ENCODE measurements at places on chromosomes 11 and 22.
A peak's percentile ranks its signal among the peaks of the same experiment; 100 is the strongest.

GRCh38 chr11:1761110-1761856, 2.4 kb downstream of the CTSD start:
- no peak for DNase-seq

GRCh38 chr11:90438069-90438468, 215.2 kb upstream of the CHORDC1 start:
- no peak for DNase-seq

- peak; percentile 85 for DNase-seq
These were observed 14.0 kb downstream of the RAC2 start for GRCh38 chr22:37229805-37230672.

DNA sequence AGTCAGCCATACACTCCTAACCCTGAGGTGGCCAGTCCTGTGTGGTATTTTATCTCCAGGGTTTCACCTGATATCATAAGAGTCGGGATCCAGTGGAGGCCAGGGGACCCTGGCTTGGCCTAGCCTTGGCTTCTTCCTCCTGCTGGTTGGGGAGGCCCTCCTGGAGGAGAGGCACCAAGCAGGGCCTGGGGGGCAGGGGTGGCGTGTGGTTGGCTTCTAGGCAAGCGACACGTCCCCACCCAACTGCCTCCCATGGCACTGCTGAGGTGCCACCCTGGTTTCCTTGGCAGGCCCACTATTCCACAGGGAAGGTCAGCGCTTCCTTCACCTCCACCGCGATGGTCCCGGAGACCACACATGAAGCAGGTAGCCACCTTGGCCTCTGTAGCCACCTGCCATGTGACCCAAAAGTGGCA, 20.4 kb downstream of the PPIL2 start:
- no peak for DNase-seq

DNA sequence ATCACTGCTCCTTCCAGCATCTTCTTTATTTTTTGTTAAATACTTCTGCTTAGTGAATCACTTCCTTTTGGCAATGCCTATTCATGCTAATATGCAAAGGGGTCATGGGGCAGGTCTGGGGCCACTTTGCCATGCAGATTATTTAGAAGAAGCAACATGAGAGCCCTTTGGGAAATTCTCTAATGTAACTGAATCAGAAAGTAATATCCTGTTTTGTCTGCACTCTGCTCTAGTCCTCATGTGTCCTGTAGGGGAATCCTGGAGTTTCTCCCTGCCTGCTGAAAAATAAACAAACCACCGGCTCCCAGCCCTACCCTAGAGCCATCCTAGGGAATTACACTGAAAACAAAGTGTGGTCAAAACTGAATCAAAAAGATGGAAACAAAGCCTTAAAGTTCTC, 176.5 kb upstream of the POU2AF2 start:
- DNase-seq: no peak

GRCh38 chr11:110835106-110835505, 122.9 kb upstream of the ARHGAP20 start:
- no peak for DNase-seq

DNA sequence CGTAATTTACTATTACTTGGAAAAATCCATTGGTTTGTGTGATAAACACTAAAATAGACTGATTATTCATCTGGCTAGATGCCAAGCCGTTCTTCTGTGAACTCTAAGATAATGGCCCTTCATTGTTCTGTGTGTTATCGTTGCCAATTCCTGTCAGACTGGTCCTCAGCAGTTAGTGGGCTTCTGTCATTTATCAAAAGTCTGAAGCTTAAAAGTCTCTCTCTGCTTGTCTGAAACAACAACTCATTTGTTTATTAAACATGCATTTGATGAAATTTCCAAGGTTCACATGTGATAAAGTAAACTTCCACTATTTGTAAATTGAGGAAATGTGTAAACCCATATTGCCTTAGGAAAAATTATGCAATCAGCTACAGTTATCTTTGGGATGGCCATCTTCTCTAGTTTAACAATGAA, 21.1 kb upstream of the RDX start:
- no peak for DNase-seq

- DNase-seq: no peak
These were observed 661.4 kb upstream of the FAT3 start for GRCh38 chr11:91563176-91563575.

DNA sequence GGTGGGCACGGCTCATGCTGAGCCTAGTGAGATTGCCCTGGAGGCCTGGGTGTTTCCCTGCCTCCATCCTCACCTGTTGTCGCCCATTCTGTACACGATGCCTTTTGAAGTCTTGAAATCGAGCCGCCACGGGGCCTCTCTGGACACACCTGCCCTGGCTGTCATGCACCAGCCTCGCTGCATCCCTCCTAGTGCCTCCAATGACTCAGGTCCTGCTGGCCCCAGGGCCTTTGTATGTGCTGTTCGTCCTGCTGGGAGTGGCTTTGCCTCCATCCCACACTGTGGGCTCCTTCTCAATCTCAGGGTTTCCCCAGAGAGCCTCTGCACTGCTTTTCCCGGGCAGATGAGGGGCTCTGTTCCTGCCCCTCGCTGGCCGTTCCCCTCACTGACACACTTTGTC, 8.9 kb upstream of the MYEOV start:
- DNase-seq: no peak

DNA sequence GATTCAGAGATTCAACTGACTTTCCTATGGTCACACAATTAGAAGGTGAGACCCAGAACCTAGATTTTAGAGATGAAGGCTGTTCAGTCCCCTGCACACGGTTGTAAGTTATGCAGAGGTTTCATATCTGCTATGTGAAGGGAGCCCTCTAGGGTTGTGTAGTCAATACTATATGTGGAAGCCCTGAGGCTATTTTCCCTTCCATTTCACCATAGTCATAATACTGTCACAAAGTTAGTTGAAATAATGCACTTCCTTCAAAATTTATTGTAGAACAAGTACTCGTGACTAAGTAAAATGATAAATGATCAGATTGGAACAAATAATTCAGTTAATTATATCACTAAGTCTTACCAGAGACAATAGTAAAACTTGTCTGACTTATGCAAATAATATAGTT, 48.8 kb downstream of the ENDOD1 start:
- DNase-seq: no peak

DNA sequence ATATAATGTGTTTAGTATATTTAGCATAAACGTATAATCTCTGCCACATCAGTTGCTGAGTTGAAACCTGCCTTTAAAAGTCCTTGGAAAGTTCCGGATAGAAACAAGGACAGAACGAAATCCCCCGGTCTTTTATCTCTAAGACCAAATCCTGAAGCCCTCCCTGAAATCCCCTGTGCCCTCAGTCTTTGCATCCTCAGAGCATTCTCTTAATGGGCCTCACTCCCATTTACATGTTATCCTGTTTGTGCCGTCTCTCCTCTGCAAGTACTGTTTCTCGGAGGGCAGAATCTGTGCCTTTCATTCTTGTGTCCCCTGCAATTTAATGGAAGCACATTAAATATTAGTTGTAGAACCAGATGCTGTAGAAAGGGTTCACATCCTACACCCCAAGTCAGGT, 56.0 kb downstream of the ZNRF3 start:
- no peak for DNase-seq

DNA sequence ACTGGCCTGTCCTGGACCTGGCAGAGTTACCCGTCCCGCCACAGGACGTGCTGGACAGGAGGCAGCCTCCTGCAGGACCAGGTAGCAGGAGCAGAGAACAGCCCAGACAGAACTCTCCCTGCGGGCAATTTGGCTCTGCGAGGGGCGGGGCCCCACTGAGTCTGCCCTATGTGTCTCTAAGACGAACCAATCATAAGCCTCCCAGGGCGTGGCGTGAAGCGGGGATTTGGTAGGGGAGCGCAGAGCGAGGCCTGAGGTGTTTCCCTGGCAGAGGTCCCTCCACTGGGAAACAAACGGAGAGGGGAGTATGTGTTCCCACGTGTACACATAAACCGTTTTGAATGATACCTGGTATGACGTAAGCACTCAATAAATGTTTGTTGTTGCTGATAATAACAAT, 7.4 kb downstream of the CD82 start:
- DNase-seq: no peak

GRCh38 chr11:91969486-91969885, 255.1 kb upstream of the FAT3 start:
- no peak for DNase-seq

DNA sequence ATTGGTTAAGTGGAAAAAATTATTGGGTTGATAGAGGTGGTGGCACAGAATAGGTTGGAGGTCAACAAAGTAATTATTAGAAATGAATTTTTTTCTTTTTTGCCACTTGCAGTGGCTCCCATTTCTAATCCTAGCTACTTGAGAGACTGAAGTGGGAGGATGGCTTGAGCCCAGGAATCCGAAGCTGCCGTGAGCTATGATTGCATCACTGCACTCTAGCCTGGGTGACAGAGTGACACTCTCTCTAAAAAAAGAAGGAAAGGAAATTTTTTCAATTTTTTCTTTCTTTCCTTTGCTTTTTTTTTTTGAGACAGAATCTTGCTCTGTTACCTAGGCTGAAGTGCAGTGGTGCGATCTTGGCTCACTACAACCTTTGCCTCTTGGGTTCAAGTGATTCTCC, 2.2 kb upstream of the BCO2 start:
- no peak for DNase-seq

Measured in activated T-helper 2 cell treated with anti-CD3 and anti-CD28 coated beads, Interferon-gamma antibody, Interleukin-2, Interleukin-4, amounts not matched to agents 10 μg/mL and 5 μg/mL and 100 μg/mL, durations not matched to agents 14 hours and 24 hours and 36 hours (primary cell).